Omental fat pad (tissue), 4 donors: ENCODE measurements at places on chromosomes 12 and 14.

GRCh38 chr14:73778736-73779135 lies 64.6 kb upstream of the PNMA1 start:
- no peak for DNase-seq

DNA sequence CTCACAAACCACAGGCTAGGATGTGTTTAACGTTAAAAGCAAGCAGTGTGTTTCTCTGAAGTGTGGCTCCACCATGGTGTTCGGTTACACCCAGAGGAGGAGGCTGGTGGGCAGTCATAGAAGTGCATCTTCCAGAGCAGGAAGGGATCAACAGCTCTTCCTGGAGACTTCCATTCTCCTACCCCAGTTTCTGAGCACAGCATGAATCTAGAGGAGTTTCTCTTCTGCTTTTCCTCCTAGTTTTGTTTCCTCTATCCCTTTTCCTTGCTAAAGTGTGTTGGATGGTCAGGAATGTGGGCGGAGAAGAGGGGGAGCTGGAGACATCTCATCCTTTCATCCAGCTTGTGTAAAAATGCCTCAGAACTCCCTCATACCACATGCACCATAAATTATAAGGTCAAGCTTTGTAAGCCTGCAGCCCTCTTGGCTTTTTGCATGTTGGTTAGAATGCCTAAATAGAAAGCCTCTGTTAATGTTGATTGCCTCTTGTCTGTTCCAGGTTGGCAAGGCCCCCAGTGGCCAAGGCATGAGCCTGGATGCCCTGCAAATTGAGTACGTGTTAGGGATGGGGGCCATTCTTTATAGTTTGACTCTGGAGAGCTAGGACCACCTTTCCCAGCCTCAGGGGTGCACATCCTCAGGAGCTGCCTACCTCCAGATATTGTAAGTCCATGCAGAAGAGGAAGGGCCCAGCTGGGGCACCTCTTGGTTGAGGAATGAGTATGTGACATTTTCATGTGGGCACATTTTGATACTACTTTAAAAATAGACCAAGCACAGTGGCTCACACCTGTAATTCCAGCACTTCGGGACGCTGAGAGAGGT lies 4.0 kb upstream of the CKAP4 start:
- DNase-seq, result no peak

DNA sequence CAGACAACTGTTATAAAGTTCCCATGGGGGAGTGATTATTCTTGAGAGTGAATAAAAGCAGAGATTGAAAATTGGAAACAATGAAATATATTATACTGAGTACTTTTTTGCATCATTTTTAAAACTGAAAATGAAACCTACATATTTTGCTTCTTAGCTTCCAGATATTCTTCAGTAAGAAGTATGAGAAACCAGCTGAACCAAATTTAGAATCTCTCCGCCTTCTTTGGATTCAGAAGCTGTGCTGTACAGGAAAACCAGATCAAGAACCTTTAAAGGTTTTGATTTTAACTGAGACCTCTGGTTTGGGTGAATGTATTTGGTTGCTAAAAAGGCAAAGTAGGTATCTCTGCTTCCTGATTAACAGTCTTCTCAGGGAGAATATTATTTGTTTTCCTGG lies 109.4 kb downstream of the AKAP6 start:
- DNase-seq, result no peak

GRCh38 chr14:37945959-37946358 lies 261.7 kb upstream of the SSTR1 start:
- DNase-seq, result no peak

GRCh38 chr12:65720136-65721130 lies 103.8 kb upstream of the HMGA2 start:
- DNase-seq, result no peak

GRCh38 chr12:64006211-64006825 lies 161.8 kb downstream of the SRGAP1 start:
- no peak for DNase-seq

GRCh38 chr12:3333583-3333982 lies 157.4 kb upstream of the PRMT8 start:
- no peak for DNase-seq

- DNase-seq, result no peak
Measured at GRCh38 chr12:70853326-70853725, 67.2 kb downstream of the PTPRR start.

GRCh38 chr12:32134101-32134888 lies 27.6 kb downstream of the BICD1 start:
- DNase-seq, result no peak

DNA sequence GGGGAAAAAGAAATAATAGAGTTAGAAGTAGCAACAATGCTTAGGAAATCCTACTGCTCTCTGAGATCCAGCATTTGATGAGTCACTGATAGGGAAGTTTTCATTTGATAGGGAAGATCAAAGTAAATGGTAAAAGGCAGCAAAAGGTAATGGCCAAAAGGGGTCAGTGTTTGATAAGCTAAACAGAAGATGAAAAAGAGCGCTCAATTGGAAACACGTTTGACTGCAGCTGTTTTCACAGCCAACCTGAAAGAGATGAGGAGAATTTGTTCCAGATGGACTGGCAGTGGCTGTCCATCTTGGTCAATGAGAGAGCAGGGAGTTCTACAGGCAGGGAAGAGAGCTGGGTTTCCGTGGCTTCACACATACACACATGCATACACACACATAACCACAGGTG lies 264.2 kb downstream of the TMEM132C start:
- DNase-seq, result no peak

- no peak for DNase-seq
Measured at GRCh38 chr12:85076688-85077430, 40.7 kb downstream of the LRRIQ1 start.

- DNase-seq, result no peak
Measured at GRCh38 chr14:22598896-22599244, 770 bp downstream of the ABHD4 start.
